ENCODE measurements at places on chromosomes 5 and 9.

- DNase-seq = no peak
Observed at GRCh38 chr9:489198-490197, 274.8 kb downstream of the DOCK8 start.

DNA sequence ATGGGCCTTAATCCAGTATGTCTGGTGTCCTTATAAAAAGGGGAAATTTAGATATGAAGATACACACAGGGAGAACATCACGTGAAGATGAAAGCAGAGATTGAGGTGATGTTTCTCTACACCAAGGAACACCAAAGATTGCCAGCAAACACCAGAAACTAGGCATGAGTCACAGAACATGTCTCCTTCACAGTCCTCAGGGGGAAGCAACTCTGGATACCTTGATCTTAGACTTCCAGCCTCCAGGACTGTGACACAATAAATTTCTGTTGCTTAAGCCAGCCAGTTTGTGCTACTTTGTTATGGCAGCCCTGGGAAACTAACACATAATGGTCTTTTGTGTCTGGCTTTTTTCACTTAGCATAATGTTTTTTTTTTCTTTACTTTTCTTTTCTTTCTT is 41.2 kb upstream of the STRBP start:
- no peak for DNase-seq

GRCh38 chr5:74651710-74652109 is 11.2 kb upstream of the ENC1 start:
- no peak for DNase-seq

GRCh38 chr5:23977997-23978396 is 470.6 kb downstream of the PRDM9 start:
- no peak for DNase-seq

GRCh38 chr5:63687854-63688516 is 274.3 kb downstream of the HTR1A start:
- no peak for DNase-seq

All from 8988T (cell line).